Stimulated activated CD4-positive, alpha-beta T cell treated with anti-CD3 and anti-CD28 coated beads, Interleukin-12 subunit alpha, Interleukin-12 subunit beta, amount 100 ng/mL, for 48 hours (primary cell): ENCODE measurements at places on chromosomes 5 and 9.

- DNase-seq: no peak
These were observed 122.9 kb upstream of the PTGER4 start for GRCh38 chr5:40556811-40557210.

DNA sequence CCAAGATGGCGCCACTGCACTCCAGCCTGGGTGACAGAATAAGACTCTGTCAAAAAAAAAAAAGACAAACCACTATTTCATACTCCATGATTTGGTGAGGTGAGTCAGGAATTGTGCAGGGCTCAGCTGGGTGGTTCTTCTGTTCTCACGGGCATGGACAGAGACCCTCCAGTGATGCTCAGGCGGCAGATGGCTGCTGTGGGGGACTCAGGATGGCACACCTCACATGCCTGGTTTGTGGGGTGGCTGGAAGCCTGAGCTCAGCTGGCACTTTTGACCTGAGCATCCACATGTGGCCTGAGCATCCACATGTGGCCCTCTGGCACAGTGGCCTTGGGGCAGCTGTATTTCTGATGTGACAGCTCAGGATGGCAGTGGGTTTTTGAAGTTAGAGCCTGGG is 217.2 kb downstream of the IRX2 start:
- no peak for DNase-seq

GRCh38 chr5:134227259-134227658 is 1.4 kb upstream of the PPP2CA start:
- no peak for DNase-seq

DNA sequence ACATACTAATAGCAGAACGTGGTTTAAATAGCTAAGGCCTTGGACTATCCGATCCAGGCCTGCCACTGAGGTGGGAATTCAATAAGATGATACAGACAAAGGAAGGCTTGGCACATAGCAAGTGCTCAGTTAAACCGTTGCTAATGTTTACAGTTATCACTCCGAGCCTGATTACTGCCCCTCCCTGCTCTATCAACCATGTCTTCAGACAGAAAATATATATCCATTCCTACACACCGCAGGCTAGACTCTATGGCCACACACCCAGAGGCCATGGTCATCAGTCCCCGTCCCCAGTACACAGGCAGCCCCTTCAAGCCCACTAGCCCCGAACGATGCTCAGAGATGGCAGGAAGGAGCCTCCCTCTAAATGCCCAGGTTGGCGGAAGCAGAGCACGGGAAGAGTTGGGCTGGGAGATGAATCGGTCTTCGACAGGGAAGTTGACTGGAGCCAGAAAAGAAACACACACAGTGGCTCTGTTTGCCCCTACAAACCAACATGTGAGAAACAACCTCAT is 49.7 kb upstream of the STXBP1 start:
- no peak for DNase-seq

GRCh38 chr5:168320805-168321204 is 29.4 kb downstream of the WWC1 start:
- no peak for DNase-seq

- no peak for DNase-seq
These were observed 286.1 kb upstream of the IRX4 start for GRCh38 chr5:2168601-2169429.

DNA sequence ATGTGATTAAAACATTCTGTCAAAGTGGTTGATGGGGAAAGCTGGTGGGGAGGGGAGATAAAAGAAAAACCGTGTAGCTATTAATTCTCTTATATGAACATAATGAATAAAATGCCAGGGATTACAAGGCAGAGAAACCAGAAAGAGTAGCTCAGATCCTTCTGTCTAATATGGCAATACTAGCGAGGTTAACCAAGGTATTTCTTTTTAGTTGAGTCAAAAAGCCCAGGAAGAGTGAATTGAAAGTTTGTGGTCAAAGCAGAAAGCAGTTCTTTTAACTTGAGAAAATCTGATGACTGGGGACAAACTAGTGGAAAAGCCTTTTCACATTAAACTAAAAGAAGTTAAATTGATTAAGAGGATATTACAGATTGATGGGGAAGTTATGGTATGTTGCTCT is 76.0 kb downstream of the ERBIN start:
- DNase-seq: no peak

DNA sequence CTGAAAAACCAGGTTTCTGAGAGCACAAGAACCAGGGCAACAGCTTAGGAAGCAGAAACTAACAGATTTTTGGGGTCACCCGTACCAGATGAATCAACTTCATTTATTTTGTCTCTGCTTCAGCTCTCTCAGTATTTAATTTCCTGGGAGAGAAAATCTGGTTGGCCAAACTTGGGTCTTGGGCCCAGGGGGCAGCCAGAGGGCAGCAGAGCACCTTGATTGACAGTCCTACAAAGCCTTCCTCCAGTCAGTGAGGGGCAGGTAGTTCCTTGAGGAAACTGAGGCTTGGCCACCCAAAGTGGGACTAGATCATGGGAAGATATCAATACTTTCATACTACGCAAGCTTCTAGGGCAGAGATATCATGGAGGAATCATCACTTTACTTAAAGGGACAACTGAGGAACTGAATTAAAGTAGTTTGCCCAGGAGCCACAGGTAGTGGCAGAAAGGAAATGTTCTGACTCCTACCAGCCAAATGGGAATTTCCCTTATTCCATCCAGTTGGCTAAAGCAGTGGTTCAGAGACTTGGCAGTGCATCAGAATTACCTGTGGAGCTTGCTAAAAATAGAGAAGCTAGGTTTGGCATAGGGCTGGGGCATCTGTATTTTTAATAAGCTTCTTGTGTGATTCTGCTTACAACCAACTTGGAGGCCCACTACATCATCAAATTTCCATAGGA is 21.5 kb upstream of the ARHGAP26 start:
- no peak for DNase-seq

DNA sequence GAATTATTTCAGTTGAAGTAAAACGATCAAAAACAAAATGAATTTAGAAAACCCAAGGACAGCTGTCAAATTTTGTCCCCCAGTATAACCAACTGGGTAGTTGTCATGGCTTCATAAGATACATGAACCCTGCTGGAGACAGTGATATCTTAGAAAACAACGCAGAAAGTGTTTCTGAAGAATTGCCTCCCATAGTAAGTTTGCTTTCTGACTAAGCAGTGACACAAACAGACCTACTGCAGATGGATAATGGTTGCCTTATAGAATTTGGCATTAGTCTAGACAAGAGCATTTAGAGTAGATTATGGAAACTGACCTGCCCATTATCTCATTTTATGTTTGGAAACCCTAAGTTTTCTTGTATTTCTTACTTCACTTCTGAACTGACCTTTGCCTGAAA is 187.7 kb upstream of the KCNN2 start:
- no peak for DNase-seq

- DNase-seq: no peak
These were observed 219.0 kb upstream of the EDIL3 start for GRCh38 chr5:84603568-84604185.

- no peak for DNase-seq
These were observed 244.1 kb downstream of the KIAA0825 start for GRCh38 chr5:94374336-94374735.

DNA sequence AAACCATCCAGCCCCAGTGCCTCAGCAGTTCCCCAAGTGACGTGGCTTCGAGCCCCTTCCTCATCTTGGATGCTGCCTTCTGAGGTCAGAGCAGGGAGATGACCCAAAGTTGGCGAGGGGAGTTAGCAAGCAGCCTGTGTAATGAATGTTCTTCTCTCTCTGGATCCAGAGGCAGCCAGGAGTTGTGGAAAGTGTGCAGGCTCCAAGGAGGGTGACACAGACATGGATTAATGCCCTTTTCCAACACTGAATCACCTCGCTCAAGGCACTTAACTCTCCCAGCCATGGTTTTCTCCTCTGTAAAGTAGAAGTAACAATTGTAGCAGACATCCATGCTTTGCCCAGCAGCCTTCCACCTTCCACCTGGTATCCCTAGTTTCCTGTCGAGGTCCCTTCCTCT is 64.6 kb upstream of the HAND1 start:
- DNase-seq: no peak

GRCh38 chr9:35854091-35854762 is 16.0 kb downstream of the OR13J1 start:
- no peak for DNase-seq

DNA sequence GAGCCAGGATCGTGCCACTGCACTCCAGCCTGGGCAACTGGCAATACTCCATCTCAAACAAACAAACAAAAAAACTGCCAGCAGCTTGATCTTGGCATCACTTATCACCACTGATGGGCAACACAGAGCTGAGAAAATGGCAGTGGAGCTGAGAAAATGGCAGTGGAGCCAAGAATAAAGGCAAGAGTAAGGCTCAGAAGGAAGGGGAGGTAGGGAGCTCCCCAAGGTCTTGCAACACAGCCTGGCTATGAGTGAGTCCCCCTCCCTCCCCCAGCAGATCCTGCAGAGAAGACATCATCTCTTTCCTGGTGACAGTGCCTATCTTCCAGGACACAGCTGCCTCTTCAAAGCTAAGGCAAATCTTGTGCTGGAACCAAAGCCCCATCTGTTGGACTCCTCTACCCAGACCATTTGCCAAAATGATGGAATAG is 70.3 kb downstream of the UGCG start:
- DNase-seq: no peak

DNA sequence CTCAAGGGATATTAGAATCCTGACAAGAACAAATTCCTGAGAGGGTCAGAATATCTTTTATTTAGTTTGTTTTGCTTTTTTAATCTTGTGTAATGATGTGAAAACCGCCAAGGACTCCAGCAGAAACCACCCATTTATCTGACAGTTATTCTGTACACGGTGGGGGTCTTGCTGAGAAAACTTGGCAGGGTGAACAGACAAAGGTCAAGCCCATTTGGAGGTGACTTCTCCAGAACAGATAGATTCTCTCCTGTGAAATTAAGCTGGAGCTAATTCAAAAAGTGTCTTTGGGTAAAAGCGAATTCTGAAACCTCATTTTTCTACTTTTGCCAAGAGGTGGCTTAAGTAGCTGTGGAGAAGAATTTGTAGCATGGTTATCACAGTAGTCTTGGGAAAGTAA is 484.4 kb downstream of the SPOCK1 start:
- no peak for DNase-seq

DNA sequence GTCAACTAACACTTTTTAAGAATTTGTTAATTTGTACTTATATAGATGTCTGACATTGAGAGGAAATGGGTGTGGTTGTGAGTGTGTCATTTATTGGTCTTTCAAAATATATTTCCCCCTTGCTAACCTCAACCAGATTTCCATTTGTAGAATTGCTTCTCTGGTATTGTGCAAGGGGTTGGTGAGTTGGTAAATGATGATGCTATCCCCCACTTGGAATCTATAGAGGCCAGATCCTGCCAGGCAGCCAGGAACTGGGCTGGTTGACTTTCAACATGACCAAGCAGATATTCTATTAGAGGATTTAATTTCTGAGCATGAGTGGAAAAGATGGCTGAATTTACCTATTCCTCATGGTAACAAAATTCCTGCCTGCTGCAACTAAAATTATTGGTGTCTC is 306.6 kb upstream of the KIF2A start:
- DNase-seq: no peak

DNA sequence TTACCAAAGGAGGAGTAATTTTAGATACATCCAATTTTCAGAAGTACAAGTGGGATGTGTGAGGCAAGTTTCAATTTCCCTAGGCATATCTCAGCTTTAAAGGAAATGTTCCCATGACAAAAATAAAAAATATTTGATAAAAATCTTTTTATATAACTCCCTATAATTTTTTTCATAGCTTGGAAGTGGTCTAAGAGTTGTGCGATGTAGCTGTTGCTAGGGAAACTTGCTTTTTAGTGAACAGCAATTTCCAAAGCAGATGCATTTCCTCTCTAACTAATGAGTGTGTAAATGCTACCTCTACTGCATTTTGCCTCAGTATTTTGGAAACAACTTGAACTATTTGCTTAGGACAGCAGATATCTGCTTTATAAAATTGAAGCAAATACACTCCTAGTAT is 39.6 kb downstream of the MACIR start:
- no peak for DNase-seq

GRCh38 chr5:53779541-53779981 is 219.1 kb downstream of the NDUFS4 start:
- DNase-seq: no peak

GRCh38 chr5:55160493-55161209 is 680 bp downstream of the GPX8 start:
- no peak for DNase-seq

DNA sequence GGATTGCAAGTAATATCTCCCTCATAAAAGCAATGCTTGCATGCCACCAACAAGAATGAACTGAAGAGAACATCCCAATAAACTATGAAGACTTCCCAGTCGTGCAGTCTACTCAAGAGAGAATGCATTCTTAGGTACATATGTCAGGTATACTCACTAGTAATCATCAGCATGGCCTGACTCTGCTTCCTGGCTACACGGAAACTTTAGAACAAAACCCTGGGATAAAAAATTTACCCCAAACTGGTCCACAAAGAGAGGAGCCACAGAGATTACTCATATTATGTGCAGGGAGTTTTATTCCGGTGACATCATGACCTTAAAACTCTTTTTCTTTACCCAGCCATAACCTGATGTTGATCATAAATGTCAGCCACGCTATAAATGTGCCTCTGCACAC is 57.5 kb upstream of the PAPPA start:
- no peak for DNase-seq

GRCh38 chr9:130191749-130192120 is 19.5 kb downstream of the NCS1 start:
- DNase-seq: no peak

- DNase-seq: no peak
These were observed 237.4 kb upstream of the PTGER4 start for GRCh38 chr5:40442346-40442745.

DNA sequence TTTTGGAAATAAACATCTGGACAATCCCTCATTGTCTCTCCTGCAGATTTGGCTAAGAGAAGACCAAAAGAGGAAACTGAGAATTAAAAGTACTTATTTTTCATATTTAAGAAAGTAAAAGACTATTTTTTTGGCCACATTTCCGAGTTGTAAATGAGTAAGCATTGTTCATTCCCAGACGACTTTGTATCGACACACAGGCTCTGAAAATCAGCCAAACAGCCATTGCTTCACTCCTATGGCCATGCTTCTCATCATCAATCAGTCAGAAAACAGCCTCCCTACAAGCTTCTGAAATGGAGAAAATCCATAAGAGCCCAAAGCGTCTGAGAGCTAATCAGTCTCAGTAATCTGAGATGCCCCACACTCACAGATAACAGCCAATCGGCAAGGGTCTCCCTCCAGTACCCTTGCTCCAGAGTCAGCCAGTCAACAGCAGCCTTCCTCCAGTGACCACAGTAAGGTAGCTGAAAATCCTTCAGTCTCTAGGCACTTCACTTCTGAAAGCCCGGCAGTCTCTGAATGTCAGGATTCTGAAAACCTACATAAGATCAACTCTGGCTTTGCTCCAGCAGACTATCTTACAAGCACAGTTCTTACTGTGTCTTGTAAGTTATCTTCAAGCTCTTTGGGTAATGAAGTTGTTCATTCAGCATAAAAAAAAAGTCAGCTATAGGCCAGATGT is 30.9 kb downstream of the CDO1 start:
- DNase-seq: no peak
